ENCODE measurements at places on chromosomes 4 and X.

DNA sequence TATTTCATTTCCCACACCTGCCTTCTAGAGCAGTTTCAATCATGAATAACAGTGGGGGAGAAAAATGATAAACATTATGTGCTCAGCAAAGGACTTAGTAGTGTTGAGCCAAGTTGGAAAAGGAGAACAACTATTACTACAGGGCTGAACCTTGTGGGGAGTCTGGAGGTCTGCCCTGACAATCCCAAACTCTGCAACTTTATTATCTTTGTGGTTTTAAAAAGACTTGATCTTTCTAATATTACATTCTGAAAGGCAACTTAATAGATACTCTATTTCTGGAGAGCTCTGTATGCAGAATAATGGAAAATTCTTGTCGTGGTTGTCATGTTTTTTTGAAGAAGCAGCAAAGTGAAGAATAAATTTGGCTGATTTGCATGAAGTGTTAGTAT lies 116.1 kb downstream of the SPCS3 start:
- no peak for DNase-seq

DNA sequence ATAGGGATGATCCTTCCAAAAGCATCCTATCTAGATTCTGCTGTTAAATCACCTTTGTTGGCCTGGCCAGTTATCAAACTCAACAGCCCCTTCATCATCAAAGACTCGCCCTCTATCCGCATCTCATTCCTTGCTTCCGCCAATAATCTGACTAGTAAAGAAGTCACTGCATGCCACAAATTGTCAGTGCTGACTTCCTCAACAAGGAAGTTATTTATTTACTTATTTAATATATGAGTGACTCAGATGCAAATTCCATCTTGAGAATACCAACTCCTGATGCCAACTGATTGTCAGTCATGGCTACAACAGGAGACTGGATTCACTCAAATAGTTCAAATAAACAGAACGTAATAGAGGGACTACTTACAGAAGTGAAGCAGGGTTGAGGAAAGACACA lies 283.8 kb downstream of the TRIML1 start:
- no peak for DNase-seq

- DNase-seq: peak; percentile 43
These were observed at the start of gene BST1 for GRCh38 chr4:15702941-15703403. TSS of gene BST1 (plus strand) at chr4:15703065. CDS start at chr4:15703145, 80 bp downstream.

GRCh38 chrX:8192276-8192675 lies 21.2 kb upstream of the VCX2 start:
- no peak for DNase-seq

- no peak for DNase-seq
These were observed 35.0 kb upstream of the CLCN4 start for GRCh38 chrX:10121787-10122186.

GRCh38 chr4:162498168-162498567 lies 334.4 kb upstream of the FSTL5 start:
- no peak for DNase-seq

DNA sequence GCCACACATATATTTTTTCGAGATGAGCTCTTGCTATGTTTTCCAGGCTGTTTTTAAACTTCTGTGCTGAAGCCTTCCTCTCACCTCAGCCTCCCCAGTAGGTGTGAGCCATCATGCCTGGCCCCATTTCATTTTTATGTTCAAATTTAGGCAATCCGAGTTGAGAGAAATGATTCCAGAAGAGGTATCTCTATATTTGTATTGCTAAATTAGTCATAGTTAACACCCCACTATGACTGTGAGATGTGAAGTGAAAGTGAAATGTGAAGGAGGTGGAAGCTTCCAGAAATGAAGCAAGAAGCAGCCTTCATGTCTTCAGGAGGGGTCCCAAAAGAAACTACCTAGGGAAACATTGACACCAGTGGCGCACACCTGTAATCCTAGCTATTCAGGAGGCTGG lies 17.7 kb downstream of the APELA start:
- no peak for DNase-seq

GRCh38 chr4:77849278-77849965 lies 13.2 kb upstream of the MRPL1 start:
- DNase-seq: no peak

GRCh38 chr4:131084997-131085396 lies 1989.0 kb downstream of the C4orf33 start:
- no peak for DNase-seq
